Right cardiac atrium (tissue), 5 donors: ENCODE measurements at places on chromosomes 13 and 19.

DNA sequence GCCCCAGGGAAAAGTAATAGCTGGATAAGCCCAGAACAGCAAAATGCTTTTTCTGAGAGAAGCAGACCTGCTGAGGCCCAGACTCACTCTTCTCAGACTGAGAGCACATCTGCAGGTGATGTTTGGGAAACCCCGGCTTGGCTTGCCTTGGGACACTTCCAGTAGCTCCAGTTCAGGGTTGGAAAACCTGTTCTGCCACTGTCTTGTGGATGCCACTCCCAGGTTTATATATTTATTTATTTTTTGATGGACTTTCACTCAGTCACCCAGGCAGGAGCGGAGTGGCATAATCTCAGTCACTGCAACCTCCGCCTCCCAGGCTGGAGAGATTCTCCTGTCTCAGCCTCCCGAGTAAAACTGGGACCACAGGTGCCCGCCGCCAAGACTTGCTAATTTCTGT is 8.0 kb upstream of the SMARCA4 start:
- DNase-seq: no peak

DNA sequence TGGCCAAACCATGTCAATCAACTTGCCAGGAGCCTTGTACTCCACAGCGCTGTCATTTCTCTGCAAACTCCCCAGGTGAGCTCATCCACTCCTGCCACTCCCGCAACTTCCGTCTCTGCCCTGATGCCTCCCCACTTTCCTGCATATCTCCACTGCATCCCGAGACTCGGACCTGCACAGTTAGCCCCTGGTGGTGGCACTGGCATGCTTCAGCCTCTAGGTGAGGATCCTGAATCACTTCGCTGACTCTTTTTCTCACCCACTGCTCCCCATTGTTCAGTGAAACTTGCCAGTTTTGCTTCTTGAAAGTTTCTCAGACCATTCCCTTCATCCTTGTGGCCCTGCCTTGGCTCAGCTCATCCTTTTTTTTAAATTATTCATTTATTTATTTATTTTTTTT is 3.4 kb upstream of the CTU1 start:
- DNase-seq: no peak

DNA sequence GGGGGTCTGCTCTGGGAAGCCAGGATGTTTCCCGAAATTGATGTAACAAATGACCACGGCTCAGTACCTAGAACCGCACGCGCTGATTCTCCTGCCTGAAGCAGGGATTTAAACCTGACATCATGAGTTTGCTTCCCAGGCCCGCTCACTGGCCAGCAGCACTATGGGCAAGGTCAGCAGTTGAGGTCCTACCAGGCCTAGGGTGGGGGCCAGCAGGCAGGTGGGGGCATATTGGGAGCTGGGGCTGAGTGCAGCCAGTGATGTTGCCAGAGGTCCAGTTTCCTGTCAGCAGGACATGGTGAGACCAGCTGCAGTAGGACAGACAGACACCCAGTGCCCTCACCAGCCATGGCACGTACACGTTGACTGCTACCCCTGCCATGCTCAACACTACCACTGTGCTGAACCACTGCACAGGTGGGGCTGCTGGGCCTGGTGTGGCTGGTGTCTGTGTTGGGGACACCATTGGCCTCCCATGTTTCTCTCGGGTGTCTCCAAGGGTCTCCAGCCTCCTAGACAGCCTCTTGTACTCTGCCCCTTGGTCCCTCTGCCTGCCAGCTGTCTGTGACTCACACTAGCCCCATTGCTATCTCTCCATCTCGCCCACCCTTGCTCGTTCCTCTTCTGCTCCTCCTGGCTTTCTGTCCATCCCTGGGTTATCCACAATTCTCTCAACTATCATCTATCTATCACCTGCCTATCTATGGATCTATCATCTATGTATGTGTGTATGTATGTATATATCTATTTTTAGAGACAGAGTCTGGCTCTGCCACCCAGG is 1.1 kb upstream of the C19orf85 start:
- no peak for DNase-seq

DNA sequence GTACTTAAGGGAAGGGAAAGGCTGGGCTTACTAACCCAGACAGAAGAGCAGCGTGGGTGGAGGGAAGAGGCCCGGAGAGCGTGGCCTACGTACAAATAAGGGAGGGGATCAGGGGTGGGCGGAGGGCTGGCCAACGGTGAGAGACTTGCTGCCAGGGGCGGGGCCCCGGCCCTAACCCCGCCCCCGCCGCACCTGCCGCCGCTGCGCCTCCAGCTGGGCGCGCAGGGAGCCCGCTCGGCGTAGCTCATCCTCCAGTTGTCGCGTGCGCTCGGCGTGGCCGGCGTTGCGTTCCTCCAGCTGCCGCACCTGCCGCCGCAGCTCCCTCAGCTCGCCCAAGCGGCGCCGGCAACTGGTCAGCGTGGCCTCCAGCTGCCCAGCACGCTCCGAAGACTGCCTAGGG is 5.7 kb downstream of the HOOK2 start:
- DNase-seq: no peak

DNA sequence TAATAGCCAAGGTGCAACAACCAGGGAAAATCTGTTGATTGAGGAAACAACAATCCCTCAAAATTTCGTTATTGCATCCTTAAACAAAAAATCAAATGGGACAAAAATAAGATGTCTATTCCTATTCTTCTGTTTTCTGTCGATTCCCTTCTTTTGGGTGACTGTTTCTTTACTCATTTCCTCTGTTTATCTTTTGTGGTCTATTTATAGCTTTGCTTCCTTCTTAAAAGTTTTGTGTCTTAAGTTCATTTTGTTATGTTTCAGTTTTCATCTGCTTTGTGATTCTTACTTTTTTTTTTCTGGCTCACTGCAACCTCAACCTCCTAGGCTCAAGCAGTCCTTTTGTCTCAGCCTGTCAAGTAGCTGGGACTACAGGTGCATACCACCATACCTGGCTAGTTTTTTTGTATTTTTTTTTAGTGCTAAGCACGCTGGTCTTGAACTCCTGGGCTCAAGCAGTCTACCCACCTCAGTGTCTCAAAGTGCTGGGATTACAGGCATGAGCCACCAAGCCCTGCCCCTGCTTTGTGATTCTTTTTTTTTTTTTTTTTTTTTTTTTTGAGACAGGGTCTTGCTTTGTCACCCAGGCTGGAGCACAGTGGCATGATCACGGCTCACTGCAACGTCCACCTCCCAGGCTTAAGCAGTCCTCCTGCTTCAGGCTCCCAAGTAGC is 10.4 kb downstream of the ZNF146 start:
- no peak for DNase-seq
